ENCODE measurements at places on chromosomes 3 and 15. TPM values are rescaled to one million over a fixed set of nuclear protein-coding genes. Genes with fewer than 3 reads are reported as not detected.

Gene FANCD2OS
- total RNA-seq: not detected

Gene PRR23C
- not detected for total RNA-seq

Gene SCAANT1
- not detected for total RNA-seq

Gene SLC25A20
- 15.4 TPM for total RNA-seq

Gene CHL1
- total RNA-seq: 0.07 TPM

Gene SLC28A1
- not detected for total RNA-seq

Gene PATL2
- total RNA-seq: 0.33 TPM

Data from smooth muscle cell of the pulmonary artery (primary cell).